Activated naive CD8-positive, alpha-beta T cell treated with anti-CD3 and anti-CD28 coated beads, Interleukin-2, amount 10 ng/mL, durations not matched to agents 7 days and 5 days (primary cell): ENCODE measurements at places on chromosomes 3 and 15. TPM values are rescaled to one million over a fixed set of nuclear protein-coding genes. Genes with fewer than 3 reads are reported as not detected.

- no peaks in the 10 kb centered on the region for H3K4me1 ChIP-seq
- H3K27ac ChIP-seq, result no peak overlapping the region
- H3K27me3 ChIP-seq, result no peaks in the 10 kb centered on the region
- no peaks in the 10 kb centered on the region for H3K36me3 ChIP-seq
- no peak overlapping the region for H3K4me3 ChIP-seq
- DNase-seq, result no peak
Measured at GRCh38 chr3:30914696-30915095, 20.2 kb upstream of the GADL1 start.

DNA sequence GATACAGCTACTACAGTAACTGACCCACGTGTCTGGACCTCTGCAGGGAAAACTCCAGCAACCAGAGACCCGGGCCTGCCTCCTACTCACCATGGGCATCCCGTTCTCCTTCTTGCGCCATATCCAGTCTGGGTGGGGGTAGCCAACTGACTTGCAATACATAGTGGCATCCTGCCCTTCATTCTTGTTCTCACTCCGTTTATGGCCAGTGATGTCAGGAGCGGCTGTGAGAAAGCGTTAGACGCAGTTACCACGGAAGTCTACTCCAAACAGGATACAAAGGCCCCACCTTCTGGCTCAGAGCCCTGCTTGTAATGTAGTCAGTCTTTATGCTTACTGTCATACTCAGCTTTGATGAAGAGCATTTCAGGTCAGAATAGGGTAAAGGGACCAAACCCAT, 59.6 kb downstream of the NPTN start:
- H3K4me3 ChIP-seq, result no peak overlapping the region
- peaks cover 10% of the 10 kb centered on the region for H3K36me3 ChIP-seq
- no peak overlapping the region for H3K27ac ChIP-seq

DNA sequence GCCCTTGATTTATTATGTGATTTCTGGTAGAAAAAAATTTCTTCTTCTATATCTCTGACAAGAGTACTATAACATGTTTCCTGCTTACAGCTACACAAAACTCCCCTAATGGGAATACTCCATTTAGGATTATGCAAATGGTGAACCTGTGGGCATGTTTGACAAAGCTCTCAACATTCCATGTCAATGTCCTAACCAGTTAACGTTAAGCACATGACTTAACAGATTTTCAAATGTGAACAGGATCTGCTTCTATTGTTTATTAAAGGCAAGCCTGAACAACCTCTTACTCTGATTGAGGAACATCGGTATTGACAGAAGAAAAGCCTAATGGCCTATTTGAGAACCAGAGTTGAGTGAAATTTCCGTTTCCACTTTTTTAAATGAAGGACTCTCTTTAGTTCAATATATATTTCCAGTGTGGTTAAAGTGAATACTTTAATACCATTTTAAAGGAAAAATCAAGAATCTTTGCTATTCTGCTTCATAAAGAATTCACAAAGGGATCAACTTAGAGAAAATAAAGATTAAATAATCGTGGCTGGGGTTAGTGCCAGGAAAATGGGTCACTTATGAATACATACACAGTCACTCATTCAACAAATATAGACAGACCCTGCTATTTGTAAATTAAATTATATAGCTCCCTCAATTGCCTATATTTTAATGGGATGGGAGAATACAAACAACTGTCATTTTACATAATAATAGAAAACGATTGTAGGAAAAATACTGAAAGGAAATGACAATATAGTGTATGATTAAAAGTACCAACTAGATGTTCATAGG, 300.3 kb upstream of the CBLB start:
- no peak overlapping the region for H3K4me3 ChIP-seq
- no peak for DNase-seq
- H3K4me1 ChIP-seq, result peaks cover 23% of the 10 kb centered on the region
- H3K36me3 ChIP-seq, result peaks cover 40% of the 10 kb centered on the region
- H3K27me3 ChIP-seq, result no peaks in the 10 kb centered on the region

DNA sequence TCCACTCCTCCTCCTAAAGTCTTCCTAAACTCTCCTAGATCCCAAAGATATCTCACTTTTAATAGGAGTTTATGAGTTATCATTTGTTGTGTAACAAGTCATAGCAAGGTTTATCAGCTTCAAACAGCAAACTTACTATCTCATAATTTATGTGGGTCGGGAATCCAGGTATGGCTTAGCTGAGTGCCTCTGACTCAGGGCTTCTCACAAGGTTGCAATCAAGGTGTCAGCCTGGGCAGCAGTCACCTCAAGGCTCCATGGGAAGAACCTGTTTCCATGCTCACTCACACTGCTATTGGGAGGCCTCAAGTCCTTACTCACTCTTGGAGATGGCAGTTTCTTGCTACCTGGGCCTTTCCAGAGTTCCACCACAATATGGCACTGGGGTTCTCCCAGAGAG, 889.8 kb downstream of the MCTP2 start:
- no peaks in the 10 kb centered on the region for H3K4me1 ChIP-seq
- no peak overlapping the region for H3K4me3 ChIP-seq
- DNase-seq, result no peak
- H3K27me3 ChIP-seq, result no peaks in the 10 kb centered on the region

DNA sequence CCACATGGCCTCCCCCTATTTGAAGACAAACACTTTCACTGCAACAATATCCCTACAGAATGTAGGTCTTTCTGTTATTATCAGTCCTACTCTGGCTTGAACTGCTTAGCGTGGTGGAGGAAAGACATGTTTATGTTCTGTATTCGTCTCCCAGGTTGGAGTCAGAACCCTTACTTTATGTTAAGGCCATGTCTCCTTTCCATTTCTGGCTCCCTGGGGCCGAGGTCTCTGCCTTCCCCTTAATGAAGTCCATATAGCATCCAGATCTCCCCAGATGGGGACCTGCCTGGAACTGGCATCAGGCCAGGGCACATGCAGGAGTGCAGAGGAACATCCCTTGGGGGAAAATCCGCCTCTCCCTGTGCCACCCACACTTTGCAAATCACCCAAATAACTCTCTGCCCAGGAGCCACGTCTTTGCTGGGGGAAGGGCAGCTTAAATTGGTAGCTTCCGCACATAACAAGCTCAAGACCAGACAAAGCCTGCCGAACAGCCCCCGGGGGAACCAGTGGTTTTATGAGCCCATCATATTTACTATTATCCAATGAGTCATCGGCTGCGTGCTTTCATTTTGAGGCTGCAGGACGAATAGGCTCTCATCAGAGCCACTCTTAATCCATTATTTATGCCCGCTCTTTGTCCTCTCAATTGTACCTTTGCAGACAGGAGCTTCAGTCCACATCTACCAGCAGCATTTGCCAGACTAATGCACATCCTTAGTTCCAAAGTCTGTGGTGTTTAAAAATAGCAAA, 237.0 kb downstream of the UACA start:
- DNase-seq, result no peak
- H3K27ac ChIP-seq, result peak overlapping the region; percentile 19
- H3K4me1 ChIP-seq, result peaks cover 38% of the 10 kb centered on the region
- no peak overlapping the region for H3K4me3 ChIP-seq
- H3K27me3 ChIP-seq, result no peaks in the 10 kb centered on the region

- peaks cover 3% of the 10 kb centered on the region for H3K36me3 ChIP-seq
- peaks cover 29% of the 10 kb centered on the region for H3K27me3 ChIP-seq
- no peak overlapping the region for H3K4me3 ChIP-seq
Measured at GRCh38 chr3:125959317-125960065, 9.5 kb upstream of the ROPN1B start.

The GOLGA8G gene
- total RNA-seq, result not detected

The GPR87 gene
- not detected for total RNA-seq
